ENCODE measurements at places on chromosomes 2 and 18. TPM values are rescaled to one million over a fixed set of nuclear protein-coding genes. Genes with fewer than 3 reads are reported as not detected.

Gene ABCG5
- polyA plus RNA-seq = 0.39 TPM

Gene DSC3
- polyA plus RNA-seq = 3.8 TPM

Gene TNFRSF11A
- polyA plus RNA-seq = 1.9 TPM

Gene SERPINB13
- polyA plus RNA-seq = not detected

Gene ZNF396
- polyA plus RNA-seq = 7.0 TPM

Gene ACMSD
- polyA plus RNA-seq = 32.1 TPM

Gene ANO7
- polyA plus RNA-seq = 1.1 TPM

Measured in right renal pelvis (tissue), 4 donors.